ENCODE measurements at places on chromosomes 7 and 10.

DNA sequence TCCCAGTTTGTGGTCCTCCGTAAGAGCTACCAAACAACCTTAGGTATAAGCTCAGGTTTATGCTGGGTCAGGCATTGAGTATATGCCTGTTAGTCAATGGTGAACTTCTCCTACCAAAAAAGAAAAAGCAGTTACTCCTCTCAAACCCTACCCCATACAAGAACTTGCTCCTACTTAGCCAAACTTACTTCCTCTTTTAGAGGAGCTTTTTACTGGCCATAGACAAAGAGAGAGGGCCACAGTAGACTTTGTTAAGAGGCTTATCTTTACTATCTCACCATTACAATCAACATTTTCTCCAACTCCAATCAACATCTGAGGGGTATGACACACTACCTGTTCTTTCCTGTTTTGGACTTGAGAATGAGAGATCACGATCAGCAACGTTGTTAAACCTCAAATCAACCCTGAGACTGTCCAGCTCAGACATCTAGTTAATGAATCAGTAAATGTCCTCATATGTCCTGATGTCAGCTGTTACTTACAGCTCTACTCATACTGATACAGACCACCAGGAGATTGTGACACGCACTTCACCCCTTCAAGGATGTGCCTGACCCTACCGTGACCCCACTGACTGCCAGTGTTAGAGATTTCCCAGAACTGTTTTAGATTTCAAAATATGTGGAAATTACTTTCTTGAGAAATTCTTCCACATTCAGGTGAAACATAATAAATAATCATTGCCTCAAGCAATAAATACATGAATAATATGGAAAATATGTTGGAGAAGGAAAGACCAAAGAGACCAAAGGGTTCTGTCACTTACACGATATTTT, 18.4 kb upstream of the CCDC71L start:
- no peak for DNase-seq

DNA sequence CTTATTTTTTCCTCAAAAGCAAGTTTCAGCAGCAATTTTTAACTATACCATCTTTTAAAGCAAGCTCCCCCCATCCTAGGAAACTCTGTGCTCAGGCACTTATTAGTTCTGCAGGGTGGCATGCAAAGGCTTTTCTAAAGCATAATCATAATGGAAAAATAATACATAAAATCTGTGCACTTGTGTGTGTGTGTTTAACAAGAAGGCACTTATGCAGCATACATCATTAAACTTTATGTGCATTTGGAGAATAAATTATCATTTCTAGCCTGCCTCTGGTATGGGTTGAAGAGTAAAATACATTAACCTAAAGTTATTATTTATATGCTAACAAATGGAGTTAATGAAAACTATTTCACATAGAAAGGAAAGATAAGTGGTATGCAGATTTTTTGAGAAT, 5.6 kb upstream of the RASSF4 start:
- DNase-seq: no peak

GRCh38 chr7:99576251-99576650, 17.8 kb downstream of the ZNF655 start:
- DNase-seq: no peak

DNA sequence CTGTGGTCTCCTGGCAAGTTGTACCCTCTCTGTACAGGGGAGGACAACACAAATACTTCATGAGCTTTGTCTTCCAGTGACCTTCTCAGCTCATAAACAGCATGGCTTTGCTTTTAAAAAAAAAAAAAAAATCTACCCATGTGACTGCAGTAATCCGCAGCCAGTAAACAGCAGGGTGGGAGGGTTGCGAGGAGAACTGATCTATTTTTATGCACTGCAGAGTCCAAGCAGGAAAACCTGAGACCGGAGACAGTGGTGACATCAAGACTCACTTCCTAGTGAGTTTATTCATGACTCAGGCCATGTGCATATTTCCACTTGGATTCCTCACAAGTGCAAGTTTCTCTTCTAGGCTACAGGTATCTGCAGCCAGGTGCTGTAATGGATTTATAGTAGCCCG, 127.9 kb downstream of the NRF1 start:
- no peak for DNase-seq

- no peak for DNase-seq
Observed at GRCh38 chr7:3087243-3087755, 43.6 kb upstream of the CARD11 start.

DNA sequence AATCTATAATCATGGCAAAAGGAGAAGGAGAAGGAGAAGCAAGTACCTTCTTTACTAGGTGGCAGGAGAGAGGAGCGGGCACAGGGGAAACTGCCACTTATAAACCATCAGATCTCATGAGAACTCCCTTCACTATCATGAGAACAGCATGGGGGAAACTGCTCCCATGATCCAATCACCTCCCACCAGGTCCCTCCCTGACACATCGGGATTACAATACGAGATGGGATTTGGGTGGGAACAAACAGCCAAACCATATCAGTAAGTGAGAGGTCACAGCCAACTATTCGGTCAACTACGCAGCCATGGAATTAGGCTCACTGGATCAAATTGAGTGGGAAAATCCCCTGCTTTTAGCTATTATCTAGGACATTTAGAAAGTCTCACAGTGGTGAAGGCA, 54.2 kb upstream of the STEAP1B start:
- DNase-seq: no peak

DNA sequence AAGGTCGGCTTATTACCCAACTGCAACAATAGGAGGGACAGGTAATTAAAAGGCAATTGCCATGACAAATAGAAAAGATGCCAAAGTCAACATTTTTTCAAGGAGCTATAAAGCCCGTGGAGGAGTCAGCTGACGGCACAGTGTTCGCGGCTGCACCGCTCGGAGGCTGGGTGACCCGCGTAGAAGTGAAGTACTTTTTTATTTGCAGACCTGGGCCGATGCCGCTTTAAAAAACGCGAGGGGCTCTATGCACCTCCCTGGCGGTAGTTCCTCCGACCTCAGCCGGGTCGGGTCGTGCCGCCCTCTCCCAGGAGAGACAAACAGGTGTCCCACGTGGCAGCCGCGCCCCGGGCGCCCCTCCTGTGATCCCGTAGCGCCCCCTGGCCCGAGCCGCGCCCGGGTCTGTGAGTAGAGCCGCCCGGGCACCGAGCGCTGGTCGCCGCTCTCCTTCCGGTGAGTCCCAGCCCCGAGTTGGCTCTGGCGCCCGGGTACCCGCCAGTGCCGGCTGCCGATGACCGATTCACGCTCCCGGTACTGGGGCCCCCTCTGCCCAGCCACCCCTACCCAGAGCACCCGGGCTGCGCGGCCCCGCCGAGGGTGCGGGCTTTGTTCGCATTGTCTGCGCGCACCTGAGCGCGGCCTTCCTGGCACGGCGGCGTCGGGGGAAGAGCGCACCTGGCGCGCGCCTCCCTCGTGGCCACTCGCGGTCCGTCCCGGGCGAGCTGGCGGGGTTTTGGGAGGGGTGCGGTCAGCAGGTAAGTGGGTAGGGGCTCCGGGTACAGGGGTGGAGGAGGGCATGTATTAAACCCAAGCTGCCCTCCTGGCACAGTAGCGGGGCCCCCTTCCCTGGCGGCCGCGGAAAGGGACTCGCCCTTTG, at the start of gene VWA2:
Gene VWA2, plus strand, starts transcription at position 138 of the 877 bp plus-strand sequence. CDS start 9,460 bp downstream, outside the sequence.
- DNase-seq: no peak

DNA sequence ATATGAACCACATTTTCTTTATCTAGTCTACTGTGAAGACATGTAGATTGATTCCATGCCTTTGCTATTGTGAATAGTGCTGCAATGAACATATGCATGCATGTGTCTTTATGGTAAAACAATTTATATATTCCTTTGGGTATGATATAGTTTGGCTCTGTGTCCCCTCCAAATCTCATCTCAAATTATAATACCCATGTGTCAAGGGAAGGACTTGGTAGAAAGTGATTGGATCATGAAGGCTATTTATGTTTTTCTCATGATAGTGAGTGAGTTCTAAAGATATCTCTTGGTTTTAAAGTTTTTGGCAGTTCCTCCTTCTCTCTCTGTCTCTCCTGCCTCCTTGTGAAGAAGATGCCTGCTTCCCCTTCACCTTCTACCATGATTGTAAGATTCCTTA, 248.7 kb downstream of the GPR37 start:
- DNase-seq: no peak

- DNase-seq: no peak
Observed at GRCh38 chr10:111989136-111989911, 194.2 kb downstream of the GPAM start.

DNA sequence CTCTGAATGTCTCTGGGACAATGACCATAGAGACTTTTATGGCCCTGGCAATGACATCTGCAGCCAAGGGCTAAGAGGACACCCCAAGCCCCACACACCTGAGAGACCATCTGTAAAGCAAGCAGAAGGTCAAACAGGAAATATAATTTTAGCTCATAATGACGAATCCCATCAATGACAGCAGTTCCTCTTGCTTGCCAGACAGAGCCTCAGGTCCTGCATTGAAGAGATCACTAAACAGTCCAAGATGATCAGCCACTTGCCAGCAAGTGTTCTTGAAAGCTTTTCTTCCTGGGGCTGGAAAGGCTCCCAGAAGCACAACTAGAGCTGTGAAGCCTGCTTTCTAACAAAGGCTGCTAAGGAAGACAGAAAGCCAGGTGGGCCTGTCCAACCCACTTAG, 993.7 kb upstream of the AUTS2 start:
- no peak for DNase-seq

DNA sequence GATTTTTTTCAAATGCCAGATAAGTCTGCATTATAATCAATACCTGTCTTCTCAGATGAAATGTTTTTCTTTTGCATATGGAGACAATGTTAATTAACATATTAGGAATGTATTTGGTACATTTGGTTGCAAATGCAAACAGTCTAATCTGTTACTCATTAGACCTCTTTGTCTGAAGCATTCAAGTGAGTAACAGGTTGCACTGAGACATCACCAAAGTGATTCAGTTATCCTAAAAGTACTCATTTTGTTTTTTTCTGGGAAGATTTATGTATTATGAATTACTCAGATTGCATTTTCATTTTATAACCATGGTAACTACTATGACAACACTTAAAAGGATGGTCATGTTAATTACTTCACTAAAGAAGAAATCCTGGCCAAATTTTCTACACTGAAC, 513.6 kb downstream of the HTR7 start:
- DNase-seq: no peak

DNA sequence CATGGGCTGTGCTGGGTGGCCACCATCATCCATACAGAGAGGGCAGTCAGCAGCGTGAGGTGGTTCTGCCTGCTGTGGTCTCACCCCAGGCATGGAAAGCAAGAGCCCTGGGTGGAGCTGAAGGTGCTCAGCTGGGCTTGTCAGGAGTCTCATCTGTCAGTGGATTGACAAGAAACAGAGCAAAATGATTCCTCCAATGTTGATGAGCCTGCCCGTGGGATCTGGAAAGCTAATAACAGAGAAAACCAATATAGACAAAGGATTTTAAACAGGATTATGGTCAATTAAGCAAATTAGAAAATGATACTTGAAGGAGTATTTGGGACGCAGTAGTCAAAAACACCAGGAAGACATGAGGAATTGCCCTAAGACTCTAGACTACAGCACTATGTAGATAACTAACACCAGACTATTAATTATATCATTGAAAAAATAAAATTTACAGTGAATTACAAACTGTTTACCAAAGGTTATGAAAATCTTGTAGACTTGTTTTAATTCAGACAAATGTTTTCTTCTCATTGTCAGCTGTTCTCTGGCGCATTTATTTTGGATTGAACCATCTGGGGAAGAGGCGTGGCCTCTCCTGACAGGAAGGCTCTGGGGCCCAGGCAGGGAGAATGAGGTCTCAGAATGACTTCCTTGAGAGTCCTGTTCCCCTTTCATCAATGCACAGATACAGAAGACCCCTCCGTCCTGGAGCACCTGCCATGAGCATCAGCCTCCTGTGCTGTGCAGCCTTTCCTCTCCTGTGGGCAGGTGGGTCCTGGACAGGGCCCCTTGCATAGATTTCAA, 211.2 kb upstream of the PRSS58 start:
- no peak for DNase-seq
